SJCRH30 (cell line): ENCODE measurements at places on chromosomes 12 and 14.

DNA sequence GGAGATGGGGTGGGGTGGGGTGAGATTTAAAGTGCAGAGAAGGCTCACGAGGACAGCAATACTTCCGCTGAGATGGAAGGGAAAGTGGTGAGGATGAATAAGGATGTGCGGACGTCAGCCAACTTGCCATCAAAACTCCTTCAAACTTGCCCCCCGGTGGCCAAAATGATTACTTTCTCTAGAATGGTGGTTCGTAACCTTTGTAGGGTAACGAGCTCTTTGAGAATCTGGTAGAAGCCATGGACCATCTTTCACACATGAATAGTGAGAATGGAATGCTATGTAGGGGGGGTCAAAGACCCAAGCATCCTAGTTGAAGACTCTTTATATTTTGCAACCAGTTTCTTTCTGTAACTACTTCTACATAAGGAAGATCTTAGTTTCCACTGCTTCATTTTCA, 245.9 kb upstream of the DDHD1 start:
- DNase-seq = peak; percentile 39

DNA sequence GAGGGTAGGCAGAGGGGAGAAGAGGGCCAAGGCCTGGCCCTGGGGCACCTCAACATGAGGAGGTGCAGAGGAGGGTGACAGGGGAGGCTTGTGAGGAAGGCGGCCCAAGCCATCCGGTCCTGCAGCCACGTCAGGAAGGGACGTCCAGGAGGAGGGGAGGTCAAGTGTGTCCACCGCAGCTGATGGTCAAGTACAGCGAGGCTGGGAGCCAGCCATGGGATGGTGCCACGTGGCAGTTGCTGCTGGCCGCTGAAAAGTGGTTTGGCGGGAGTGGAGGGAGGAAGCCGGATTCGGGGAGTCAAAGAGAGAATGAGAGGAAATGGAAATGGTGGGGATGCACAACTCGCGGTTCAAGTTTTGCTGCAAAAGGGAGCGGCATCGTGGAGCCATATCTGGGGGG, 41.2 kb downstream of the PRIMA1 start:
- DNase-seq = no peak

- no peak for DNase-seq
Observed at GRCh38 chr12:40511341-40511740, 180.9 kb upstream of the CNTN1 start.

DNA sequence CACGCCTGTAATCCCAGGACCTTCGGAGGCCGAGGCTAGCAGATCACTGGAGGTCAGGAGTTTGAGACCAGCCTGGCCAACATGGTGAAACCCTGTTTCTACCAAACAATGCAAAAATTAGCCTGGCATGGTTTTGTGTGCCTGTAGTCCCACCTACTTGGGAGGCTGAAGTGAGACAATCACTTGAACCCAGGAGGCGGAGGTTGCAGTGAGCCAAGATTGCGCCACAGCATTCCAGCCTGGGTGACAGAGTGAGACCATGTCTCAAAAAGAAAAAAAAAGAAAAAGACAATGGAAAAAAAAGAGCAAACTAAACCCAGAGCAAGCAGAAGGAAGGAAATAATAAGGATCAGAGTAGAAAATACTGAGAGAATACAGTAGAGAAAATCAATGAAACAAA, 5.4 kb downstream of the CHURC1 start:
- DNase-seq = no peak

- no peak for DNase-seq
Observed at GRCh38 chr14:67567654-67568053, 32.4 kb downstream of the PIGH start.

DNA sequence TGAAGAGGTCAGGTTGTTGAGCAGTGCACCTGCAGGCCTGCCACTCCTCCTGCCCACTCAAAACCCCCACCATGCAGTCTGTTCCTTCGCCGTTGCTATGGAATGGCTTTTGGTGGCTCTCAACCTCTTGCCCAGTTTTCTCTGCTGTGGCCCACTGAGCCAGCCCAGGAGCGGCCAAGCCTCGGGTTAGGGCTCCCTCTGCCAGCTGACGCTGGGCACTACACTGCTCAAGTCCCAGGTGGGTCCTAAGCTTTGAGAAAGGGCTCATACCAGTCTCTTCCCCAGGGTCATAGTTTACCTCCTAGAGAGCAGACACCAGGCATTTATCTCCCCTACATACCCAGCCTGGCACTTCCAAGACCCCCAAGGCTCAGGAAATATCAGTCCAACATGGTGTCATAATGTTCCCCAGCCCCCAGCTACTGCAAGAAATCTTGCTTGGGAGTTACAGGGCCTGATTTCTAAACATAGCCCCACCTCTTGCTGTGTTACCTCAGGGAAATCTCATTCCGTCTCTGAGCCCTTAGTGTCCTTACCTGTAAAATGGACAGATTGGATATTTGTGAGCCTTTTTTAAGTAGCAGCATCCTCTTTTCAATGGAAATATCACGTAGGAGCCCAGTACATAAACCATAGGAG, 59.4 kb downstream of the TSPAN11 start:
- peak; percentile 79 for DNase-seq

DNA sequence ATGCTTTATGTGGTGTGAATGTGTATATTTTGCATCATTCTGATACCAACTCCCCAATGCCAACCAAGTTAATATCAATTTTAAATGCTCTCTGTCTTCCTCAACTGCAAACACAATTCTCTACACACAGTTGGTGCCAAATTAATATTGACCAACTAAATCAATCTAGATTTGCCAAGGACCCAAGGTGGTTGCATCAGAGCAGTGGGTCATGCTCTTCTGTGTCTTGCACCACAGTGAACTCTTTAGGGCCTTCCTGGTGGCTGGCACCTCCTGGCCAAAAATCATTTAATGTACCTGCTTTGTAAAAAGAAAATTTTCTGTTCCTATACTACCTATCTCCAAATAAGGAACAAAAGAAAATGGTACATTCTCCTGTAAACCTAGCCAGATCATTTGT, 14.1 kb downstream of the COQ10A start:
- no peak for DNase-seq

DNA sequence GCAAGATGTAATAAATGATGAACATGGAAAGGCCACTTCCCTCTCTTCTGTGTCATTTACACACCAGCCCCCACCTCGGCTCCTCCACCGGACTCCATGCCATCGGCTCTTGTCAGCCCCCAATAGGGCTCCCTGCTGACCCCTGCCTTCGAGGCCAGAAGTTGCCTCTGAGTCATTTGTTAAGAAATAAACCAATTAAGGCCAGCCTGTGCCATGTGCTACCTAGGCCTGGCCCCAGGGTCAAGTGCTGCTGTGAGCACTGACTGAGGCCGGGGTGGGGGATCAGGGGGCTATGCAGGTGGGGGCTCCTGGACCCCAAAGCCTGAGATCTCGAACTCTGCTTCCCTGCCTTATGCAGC, 53.2 kb downstream of the TESC start:
- no peak for DNase-seq
